ENCODE measurements at places on chromosomes 2 and 18.

- DNase-seq = no peak
Observed at GRCh38 chr2:8985561-8986326, 17.7 kb downstream of the MBOAT2 start.

GRCh38 chr2:191512216-191512835, 165.6 kb upstream of the NABP1 start:
- no peak for DNase-seq

- DNase-seq = no peak
Observed at GRCh38 chr2:215868846-215869543, 144.4 kb downstream of the MREG start.

- peak; percentile 17 for DNase-seq
Observed at GRCh38 chr2:203484266-203485112, 50.6 kb downstream of the RAPH1 start.

DNA sequence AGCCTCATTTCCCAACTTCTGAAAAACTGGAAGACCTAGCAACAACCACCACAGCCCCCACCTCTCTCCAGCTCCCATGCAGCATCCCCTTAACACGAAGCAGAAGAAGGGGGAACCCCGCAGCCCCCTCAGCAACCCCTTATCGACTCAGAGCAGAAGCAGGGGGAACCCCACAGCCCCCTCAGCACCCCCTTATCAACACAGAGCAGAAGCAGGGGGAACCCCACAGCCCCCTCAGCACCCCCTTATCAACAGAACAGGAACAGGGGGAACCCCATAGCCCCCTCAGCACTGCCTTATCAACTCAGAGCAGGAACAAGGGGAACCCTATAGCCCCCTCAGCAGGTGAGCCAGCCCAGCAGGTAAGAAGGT, 6.7 kb downstream of the SLC66A2 start:
- no peak for DNase-seq

DNA sequence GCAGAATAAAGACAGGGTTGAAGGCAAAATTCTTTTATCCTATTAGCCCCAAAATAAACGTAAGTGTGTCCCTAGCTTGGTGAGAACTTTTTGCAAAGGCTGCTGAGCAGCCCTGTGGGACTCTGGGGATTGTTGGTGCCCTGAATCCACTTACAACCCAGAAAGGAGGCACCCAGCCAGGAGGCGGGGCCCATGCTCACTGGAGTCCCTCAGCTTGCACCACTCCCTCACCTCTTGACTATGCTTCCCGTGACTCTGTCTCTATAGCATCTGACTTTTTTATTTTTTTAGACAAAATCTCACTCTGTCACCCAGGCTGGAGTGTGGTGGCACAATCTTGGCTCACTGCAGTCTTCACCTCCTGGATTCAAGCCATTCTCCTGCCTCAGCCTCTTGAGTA, 15.8 kb upstream of the COL6A3 start:
- no peak for DNase-seq

GRCh38 chr2:28991021-28991420, 9.9 kb downstream of the TOGARAM2 start:
- no peak for DNase-seq

- no peak for DNase-seq
Observed at GRCh38 chr18:24136967-24137373, 1.9 kb upstream of the CABYR start.

- DNase-seq = no peak
Observed at GRCh38 chr2:88179228-88179679, 9.1 kb downstream of the THNSL2 start.

- DNase-seq = no peak
Observed at GRCh38 chr2:20299113-20299512, 51.5 kb downstream of the PUM2 start.

All from stimulated activated CD8-positive, alpha-beta memory T cell treated with anti-CD3 and anti-CD28 coated beads, Interleukin-4, amount 100 ng/mL, for 1 hour (primary cell).